ENCODE measurements at places on chromosomes 12 and 14.

DNA sequence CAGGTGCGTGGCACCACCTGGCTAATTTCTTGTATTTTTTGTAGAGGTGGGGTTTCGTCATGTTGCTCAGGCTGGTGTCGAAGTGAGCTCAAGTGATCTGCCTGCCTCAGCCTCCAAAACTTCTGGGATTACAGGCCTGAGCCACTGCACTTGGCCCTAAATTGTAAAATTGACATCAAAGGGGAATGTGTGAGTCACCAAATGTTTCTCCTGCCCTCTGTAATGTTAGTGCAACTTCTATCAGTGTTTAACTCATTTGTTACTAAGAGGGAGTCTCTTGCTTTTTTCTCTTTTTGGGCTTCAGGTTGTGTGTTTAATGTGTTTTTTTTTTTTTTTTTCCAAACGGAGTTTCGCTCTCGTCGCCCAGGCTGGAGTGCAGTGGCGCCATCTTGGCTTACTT lies 2.3 kb downstream of the TULP3 start:
- DNase-seq = no peak

- no peak for DNase-seq
These were observed 13.8 kb downstream of the KCNMB4 start for GRCh38 chr12:70379846-70380245.

DNA sequence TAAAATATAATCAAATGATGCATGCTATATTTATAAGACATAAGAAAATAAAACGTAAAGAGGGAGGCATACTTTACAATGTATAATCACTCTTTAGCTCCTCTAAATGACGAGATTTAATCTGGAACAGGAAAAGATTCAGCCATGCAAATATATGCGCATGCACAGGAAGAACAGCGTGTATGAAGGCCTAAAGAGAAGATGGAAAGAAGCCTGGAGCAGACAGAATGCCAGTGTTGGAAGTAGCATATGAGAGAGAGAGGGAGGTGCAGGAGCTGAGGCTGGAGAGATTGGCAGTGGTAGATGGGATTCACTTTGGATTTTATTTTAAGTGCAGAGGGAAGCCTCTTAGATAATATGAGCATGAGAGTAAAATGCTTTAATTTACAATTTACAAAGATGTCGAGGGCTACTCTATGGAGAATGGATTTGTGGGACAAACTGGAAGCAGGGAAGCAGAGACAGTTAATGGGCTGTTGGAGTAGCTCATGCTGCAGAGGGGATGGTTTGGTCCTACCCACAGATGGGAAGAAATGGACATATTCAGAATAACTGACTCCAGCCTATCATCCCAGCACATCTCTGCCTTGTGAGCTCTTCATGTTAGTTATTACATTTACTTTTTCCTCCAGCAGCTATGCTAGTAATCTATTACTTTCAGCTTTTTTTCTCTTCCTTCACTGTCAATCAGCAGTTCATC lies 411.1 kb downstream of the TMTC2 start:
- no peak for DNase-seq

- no peak for DNase-seq
These were observed 20.8 kb upstream of the FBLN5 start for GRCh38 chr14:91968280-91968679.

DNA sequence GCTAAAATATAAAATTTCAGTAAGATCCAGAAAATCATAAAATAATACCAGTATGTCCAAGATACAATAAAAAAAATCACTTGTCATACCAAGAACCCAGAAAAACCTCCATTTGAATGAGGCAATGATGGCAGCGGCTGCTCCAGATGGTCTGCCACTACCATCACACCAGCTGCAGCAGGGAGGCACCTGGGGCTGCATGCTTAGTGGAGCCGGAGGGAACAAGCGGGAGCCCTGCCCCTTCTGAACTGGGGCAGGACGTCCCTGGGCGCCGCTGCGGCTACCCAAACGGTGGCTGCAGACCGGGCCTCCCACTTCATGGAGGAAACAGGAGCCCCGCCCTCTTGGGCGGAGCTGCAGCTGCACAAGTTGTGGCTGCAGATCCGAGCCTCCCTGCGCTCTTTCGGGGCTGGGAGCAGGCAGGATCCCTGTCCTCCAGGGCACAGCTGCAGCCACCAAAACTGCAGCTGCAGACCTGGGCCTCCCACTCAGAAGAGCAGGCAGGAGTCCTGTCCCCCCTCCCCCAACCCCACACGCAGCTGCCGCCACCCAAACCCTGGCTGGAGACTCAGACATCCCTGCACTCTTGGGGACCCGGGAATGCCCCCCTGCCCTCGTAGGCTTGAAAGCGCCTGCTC lies 36.1 kb upstream of the OR5AU1 start:
- peak; percentile 71 for DNase-seq

DNA sequence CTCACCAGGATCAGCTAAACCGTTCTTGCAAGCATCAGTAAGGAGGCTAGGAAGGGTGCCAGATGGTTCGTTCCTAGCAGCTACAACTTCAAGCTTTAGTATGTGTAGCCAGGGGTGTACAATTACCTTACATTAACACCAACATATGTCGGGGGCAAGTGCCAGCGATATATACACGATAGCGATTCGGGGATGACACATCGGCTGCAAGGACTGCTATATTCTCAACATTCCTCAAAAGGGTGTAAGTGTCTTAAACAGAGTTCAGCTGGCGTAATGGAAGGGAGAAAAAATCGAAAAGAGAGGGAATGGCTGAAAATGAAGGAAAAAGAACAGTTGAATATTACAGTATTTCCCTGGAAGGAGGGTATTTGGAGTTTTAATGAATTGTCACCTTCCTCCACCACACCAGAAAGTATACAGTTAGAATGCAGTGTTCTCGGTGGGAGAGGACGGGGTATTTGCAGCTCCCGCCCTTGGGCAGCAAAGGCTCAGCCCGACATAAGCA lies 545 bp downstream of the LIMA1 start:
- DNase-seq = no peak

- no peak for DNase-seq
These were observed 468.7 kb upstream of the SOX5 start for GRCh38 chr12:24418157-24418556.

GRCh38 chr14:62443796-62444195 lies 601.5 kb downstream of the KCNH5 start:
- no peak for DNase-seq

DNA sequence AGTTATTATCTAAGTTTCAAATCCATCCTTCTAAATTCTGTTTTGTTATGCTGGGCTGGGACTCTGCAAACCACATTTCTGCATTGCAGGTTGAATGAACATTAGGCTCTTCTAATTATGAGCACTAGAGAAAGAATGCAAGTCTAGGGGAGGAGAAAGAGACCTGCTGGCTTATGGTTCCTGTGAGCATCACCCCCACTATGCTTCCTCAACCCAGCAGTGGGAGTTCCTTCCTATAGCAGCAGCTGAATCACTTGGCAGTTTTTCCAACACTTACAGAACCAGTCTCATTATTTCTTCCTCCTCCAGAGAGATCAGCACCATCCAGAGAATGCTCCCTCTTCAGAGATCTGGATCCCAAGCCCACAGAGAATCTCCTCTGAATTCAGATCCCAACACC lies 297.7 kb upstream of the CLEC14A start:
- DNase-seq = no peak

- DNase-seq = no peak
These were observed 35.7 kb downstream of the TTC7B start for GRCh38 chr14:90780519-90780918.

GRCh38 chr14:104768437-104769323 lies 15.7 kb downstream of the SIVA1 start:
- peak; percentile 79 for DNase-seq

DNA sequence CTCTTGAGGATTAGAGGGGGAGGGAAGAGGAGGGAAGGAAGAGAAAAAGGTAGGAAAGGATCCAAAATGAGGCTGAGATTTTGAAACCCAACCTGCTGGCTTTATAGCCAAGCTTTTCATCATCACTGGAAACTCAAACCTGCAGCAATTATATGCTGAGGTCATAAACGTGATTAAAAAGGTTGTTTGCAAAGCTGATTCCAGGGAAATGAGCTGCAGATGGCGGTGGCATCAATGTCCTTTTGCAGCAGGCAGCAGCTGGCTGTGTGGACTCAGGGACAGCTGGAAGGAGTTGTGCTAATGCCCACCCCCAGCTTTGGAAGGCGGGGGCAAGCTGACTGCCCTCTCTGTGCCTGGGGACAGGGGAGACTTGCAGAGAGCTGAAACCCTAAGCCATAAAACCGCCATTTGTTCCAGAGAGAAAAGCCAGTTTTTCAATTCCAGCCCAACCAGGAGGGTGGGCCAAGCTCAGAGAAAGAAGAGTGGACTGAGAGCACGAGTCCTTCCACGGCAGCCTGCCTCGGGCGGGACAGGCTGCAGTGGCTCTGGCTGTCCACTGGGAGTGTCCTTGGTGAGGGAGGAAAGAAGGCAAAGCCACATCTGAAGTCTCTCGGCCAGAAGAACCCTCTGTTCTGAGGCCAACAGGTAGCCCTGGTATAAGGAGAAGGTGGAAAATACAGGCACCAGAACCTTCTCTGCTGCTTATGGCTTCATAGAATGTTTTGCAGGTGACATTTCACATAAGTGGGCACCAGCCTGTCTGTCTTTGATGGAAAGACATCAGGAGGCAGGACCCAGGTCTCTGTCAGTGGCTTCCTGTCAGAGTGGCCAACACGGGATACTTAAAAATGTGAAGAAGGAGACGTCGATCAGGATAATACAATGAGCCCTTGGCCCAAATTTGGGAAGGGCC lies 90.7 kb downstream of the SINHCAF start:
- peak; percentile 62 for DNase-seq

DNA sequence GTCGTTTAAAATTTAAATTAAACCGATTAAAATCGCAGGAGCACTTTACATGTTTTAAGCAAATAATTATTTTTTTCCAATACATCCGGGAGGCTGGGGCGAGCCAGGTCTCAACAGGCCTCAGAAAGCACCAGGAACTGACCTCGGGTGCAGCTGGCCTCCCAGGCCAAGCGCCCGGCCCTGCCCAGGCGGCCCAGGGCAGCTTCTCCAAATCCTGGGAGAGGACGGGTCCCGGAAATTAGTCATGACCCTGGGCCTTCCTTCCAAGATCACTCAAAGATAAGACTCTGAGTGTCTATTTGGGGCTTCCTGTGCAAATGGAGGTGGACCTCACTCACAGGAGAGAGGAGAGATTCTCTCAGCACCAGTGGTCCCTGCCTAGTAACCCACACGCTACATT lies 177.1 kb downstream of the BCL11B start:
- no peak for DNase-seq

DNA sequence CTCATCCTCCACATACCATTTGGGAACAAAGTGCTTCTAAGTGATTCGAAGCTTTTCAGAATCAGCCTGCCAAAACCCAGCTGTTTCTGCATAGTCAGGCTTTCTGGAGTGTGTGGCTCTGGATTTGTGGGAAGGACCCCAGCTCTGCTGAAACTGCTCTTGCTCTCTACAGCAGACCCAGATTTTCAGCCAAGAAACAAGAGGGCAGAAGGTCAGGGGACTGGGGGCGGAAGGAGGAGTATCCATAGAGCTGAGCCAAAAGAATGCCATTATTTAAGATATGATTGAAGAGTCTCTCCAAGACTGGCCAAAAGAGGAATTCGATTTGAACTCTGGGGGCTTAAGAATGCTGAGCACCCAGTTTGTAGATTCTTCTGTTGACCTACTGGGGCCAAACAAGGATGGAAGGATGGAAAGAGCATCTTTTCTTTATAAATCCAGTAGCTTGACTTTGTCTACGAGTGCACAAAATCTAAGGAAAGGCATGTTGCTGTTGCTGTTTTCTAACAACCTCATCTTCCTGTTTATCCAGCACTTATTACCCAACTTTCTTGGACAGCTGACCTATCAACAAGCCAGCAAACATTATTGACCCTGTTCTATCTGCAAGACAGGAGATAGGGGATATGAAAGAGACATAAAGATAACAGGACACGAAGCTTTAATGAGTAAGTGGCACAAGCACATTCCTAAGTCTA lies 29.2 kb downstream of the FBLN5 start:
- DNase-seq = no peak

DNA sequence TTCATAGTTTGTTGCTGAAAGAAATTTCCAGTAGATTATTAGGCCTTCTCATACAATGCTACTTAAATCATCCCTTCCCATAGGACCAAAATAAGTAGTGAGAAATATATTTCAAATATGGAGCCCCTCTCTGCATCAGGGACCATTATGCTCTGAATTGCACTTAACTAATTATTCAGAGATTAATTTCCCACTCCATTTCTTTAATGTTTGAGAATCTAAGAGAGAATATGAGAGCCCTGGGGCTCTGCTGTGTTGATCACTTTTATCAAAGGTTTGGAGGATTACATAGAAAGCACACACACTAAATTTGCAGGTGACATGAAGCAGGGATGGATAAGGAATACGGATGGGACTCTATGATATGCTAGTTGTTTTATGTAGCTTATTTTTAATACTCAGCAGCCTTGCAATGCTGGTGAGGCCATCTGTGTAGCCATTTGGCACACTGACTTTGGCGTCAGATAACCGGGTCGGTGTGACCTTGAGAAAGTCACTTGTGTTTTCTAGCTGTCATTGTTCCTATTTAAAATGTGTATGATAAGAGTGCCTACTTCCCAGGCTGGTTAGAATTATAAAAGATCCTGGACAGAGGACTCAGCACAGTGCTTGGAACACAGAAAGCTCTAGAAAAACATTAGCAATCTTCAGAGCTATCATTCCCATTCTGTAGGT lies 49.9 kb upstream of the FBXO21 start:
- no peak for DNase-seq

GRCh38 chr14:105314287-105315200 lies at the start of gene PACS2:
Gene PACS2, plus strand, starts transcription at chr14:105314748. Its CDS starts 171 bp downstream, at chr14:105314919.
- DNase-seq = peak; percentile 93

GRCh38 chr14:21476523-21476924 lies 235 bp downstream of the RAB2B start:
- peak; percentile 92 for DNase-seq

DNA sequence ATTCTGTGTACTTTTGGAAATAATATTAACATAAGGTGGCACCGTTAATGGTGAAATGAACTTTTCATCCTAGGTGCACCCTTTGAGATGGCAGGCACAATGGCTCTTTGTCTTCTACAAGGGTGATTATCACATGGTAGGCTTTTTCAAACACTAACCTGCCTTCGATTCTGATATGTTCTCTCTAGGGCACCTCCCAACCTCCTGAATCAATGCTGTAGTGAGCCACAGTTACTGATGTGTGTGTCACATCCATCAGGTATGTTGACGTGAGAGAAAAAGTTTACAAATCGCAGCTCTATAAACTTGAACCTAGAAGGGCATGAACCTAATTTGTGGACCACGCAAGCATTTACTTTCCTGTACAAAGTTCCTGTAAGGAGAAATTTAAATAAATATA lies 25.4 kb downstream of the PDE3A start:
- no peak for DNase-seq

- DNase-seq = peak; percentile 92
These were observed at the start of gene PKP2 for GRCh38 chr12:32896432-32897280. Gene PKP2, minus strand, starts transcription at chr12:32896777. Its CDS starts 46 bp downstream, at chr12:32896731.

DNA sequence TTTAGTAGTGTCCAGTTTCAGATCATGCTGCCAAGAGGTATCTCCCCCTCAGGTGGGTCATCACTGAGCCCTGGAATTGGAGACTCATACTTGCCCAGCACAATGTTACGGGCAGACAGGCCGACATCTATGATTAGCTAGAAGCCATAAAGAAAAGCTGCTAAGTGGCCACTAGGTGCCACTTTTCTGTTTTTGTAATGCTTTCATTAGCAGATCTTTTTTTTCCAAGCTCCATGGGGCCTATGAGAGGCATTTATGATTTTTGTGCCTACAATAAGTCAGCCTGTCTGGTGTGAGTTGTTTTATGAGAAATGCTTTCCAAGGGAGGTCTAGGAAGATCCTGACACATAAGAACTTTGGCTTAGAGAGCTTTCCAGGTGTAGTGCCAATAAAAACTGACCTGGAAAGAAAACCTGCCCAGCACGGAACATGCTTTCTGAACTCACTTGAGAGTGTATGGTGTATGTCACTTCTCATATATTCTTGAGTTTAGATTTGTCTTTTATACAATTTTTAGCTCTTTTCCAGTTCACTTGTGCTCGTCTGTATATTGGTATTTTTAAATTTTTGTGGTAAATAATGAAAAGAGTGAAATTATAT lies 21.8 kb upstream of the SMCO2 start:
- no peak for DNase-seq

Data from NCI-H345 (cell line).